ENCODE measurements at places on chromosomes 11 and 22. TPM values are rescaled to one million over a fixed set of nuclear protein-coding genes. Genes with fewer than 3 reads are reported as not detected.
A peak's percentile ranks its signal among the peaks of the same experiment; 100 is the strongest.

DNA sequence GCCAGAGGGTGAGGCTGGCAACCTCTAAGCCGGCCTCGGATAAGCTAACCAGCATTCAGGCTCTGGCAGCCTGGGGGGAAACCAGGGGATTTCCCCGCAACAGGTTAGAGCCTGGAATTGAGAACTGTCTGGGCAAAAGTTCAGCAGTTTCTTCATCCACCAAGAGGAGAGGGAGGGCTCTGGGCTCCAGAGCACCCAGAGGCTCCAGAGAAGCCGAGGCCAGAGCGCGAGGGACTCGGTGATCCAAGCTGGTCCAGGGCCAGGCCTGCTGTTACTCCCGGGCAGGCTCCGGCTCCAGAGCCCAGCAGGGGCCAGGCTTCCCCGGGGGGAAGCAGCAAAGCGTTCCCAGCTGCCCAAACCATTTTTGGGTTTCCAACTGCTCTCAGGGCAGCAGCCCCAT lies 13.3 kb upstream of the SH3BP1 start:
- no peak for DNase-seq

MUC2 gene
- 0.57 TPM for total RNA-seq

GRCh38 chr11:37442576-37442975 lies 844.5 kb upstream of the RAG2 start:
- no peak for DNase-seq

SAA4 gene
- not detected for total RNA-seq

DNA sequence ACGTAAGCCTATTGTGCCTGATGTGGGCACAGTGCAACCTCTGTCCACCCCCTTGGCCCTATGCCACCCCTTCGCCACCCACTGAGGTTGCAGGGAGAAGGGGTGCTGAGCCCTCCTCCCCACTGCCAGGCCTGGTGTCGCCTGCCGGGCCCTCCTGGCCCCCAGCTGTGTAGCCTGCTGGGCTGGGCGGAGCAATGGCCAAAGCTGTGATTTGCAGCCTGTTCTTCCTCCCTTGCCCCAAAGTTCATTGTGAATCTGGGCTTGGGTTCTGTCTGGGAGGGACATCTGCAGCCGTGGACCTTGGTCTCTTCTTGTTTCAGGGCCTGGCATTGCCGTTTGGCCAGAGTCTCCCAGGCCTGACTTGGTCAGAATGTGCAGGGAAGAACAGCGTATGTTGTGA lies 121.9 kb downstream of the PKNOX2 start:
- peak; percentile 23 for DNase-seq

C22orf42 gene
- total RNA-seq = 1.0 TPM

WT1 gene
- total RNA-seq = not detected

DNA sequence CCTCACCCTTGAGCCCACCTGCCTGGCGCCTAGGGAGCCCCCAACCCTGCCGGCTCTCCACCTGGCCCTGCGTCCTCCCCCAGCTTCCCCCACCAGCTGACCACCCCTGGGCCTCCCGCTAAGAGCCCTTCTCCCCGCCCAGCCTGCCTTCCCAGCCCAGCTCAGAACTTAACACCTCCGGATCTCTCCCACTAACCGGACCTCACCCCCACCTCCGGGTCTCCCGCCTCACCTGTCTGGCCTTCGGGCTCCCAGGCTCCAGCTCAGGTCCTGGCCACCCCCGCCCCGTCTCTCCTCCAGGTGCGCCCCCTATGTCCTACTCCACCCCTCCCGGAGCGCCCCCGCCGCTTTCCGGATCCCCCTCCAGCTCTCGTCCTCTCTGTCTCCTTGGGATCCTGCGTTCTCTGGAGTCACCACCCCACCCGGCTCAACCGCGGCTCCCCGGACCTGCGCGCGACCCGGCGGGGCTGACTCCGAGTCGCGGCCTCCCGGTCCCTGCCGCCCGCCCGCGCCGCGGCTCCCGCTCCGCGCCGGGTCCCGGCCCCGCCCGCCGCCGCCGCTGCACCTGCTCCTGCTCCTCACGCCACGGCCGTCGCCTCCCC lies at the start of gene KCNJ11:
Gene KCNJ11 (minus strand): TSS at position 51 of the 602 bp plus-strand sequence. CDS start 568 bp downstream, outside the sequence.
- no peak for DNase-seq

DNA sequence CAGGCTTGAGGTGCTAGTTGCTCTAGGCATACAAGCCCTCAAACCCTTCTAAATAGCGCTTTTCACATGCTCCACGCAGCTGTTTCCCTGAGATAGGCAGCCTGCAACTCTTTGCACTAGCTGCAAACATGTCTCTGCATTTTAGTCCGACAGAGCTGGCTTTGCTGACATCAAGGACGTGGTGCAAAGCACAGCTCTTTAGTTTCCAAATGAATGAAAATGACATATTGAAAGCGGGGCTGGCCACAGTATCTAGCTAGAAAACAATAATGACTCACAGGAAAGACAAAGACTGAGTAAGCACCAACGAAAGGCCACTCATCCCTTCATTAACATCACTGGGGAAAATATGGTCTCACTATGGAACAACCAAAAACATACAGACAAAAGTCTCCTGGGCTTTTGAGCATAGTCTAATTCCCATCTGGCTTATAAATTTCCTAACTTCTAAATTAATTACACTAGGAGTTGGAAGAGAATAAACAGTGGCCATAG lies 15.3 kb upstream of the ZC3H12C start:
- no peak for DNase-seq

GRCh38 chr11:62574363-62575071 lies 826 bp upstream of the EEF1G start:
- DNase-seq = peak; percentile 83

- DNase-seq = no peak
Measured at GRCh38 chr11:117883063-117883462, 6.6 kb upstream of the FXYD6 start.

TMEM25 gene
- 12.2 TPM for total RNA-seq

CSF2RB gene
- total RNA-seq = 3.3 TPM

ARHGEF17 gene
- total RNA-seq = 9.8 TPM

DNA sequence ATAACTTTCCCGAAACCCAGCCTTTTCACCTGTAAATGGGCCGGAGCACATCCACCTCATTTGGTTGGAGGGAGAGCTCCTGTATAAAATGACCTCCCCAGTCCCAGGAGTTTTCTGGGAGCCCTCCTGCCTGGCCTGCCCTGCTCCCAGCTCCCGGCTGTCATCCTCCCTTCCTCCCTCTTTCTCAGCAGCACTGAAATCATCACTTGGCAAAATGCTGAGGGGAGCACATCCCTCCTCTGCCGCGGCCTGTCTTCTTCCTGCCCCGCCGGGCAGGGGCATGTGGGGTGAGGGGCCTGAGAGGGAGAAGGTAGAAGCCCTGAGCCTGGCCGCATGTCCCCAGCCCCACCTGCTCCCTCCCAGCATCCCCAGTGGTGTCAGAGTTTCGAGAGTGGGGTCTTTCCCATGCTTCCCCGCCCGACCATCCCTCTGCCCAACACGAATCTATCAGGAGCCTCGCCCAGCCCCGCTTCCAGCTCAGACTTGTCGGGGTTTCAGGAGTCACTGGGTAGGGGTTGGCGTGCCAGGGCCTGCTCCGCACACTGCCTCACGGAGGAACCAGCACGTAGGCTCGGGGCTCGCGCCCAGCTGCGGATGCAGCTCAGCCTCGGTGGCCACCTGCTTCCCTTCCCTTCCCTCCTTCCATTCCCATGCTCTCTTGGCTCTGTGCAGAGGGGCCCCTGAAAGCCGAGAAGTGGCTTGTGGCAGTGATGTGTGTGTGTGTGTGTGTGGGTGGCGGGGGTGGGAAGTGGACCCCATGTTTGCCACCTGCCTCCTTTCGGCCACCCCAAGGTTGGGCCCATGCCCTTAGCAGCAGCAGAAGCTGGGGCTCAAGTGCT lies 37.1 kb downstream of the NECTIN1 start:
- DNase-seq = no peak
